ENCODE measurements at places on chromosomes 1 and 21. TPM values are rescaled to one million over a fixed set of nuclear protein-coding genes. Genes with fewer than 3 reads are reported as not detected.

DNA sequence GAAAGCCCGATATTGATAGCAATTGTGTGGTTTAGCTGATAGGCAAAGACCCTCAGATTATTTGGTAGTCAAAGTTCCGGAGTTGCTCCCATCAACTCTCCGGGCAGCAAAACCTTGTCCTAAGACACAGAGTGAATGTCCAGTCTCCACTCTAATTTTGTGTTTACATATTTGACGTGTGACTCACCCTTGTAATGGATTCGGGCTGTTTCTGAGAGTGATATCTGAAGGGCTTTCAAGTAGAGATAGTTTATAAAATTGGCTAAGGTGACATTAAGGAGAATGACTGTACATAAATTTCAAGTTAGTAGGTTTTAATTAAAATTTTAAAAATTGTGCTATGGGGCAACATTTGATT, 154.2 kb downstream of the CNIH3 start:
- H3K36me3 ChIP-seq, result no peaks in the 10 kb centered on the region
- H3K27me3 ChIP-seq, result no peaks in the 10 kb centered on the region
- H3K27ac ChIP-seq, result no peak overlapping the region
- H3K4me3 ChIP-seq, result no peak overlapping the region

DNA sequence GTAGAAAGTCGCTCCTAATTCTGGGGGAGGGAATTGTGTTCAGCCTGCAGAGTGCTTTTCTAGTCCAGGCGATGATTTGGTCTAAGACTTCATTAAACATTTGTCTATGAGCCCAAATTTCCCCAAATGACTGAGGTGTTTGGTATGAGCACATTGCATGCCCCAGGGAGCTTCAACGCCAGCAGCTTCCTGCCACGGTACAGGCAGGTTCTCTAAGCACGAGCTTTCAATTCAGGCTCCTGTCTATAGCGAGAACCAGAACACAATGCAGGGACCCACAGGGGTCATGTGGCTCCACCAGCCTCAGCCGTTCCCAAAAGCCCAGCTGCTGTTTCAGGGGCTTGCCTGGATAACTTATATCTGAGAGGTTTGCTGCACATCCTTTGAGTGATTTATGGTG, 34.1 kb upstream of the H6PD start:
- no peaks in the 10 kb centered on the region for H3K36me3 ChIP-seq
- no peak overlapping the region for H3K27ac ChIP-seq
- H3K4me3 ChIP-seq, result no peak overlapping the region
- no peak for DNase-seq
- H3K27me3 ChIP-seq, result peaks cover 59% of the 10 kb centered on the region

DNA sequence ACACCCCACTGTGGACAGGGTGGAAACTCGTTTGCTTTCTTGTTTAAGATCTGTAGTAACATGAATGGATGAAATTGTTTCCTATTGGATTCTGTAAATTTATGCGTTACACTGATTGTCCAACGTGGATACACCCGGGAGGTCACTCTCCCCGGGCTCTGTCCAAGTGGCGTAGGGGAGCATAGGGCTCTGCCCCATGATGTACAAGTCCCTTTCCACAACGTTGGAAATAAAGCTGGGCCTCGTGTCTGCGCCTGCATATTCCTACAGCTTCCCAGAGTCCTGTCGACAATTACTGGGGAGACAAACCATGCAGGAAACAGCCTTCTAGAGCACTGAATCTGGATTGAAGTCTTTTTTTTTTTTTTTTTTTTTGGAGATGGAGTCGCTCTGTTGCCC, 1.4 kb downstream of the RCC1 start:
- peak overlapping the region; percentile 93 for H3K27ac ChIP-seq
- peaks cover 27% of the 10 kb centered on the region for H3K36me3 ChIP-seq
- peak overlapping the region; percentile 65 for H3K4me3 ChIP-seq
- H3K4me1 ChIP-seq, result peaks cover 5% of the 10 kb centered on the region

Gene AMY1B
- not detected for total RNA-seq

DNA sequence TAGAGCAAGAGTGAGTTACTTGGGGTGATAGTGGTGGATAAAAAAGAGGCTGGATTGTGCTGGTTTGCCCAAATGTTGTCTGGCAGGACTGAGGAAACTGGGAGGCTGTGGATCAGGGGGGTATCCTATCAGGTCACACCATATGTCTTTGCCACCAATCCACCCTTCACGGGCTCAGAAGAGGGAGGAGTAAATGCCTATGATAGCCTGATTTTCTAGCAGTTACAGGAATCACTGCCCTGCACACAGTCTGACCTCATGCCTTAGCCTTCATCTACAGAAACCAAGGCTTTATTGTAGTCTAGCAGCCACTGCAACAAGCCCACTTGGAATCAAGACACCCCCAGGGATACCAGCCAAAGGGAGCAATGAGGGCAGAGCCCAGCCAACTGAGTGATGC, 51.8 kb downstream of the ATP1A1 start:
- no peaks in the 10 kb centered on the region for H3K4me1 ChIP-seq
- no peak for DNase-seq
- no peaks in the 10 kb centered on the region for H3K36me3 ChIP-seq

DNA sequence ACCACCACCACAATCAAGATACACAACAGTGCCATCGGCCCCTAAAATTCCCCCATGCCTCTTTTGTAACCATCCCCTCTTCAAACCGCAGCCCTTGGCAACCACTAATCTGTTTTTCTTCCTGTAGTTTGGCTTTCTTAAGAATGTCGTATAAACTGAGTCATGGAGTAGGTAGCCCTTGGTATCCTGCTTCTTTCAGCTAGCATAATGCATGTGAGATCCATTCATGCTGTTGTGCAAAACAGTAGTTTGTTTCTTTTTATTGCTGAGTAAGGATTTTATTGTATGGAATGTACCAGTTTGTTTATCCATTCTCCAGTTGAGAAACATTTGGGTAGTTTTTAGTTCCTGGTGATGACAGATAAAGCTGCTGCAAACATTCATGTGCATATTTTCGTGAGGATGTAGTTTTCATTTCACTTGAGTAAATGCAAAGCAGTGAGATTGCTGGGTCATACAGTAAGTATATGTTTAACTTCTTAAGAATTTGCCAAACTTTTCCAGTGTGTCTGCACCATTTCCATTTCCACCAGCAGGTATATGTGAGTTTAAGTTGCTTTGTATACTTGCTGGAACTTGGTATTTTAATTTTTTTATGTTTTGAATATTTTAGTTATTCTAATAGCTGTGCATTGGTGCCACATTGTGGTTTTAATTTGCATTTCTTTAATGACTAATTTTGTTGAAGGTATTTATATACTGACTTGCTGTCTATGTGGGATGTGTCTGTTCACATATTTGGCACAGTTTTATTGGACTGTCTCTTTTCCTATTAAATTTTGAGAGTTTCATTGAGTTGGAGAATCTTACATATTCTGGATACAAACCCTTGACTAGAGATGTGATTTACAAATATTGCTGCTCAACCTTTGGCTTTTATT, 148.4 kb upstream of the MAP1LC3C start:
- no peaks in the 10 kb centered on the region for H3K27me3 ChIP-seq
- no peak overlapping the region for H3K27ac ChIP-seq
- H3K36me3 ChIP-seq, result no peaks in the 10 kb centered on the region
- DNase-seq, result no peak

GRCh38 chr1:159289060-159289459, 13.1 kb upstream of the FCER1A start:
- H3K36me3 ChIP-seq, result no peaks in the 10 kb centered on the region
- no peaks in the 10 kb centered on the region for H3K27me3 ChIP-seq
- DNase-seq, result no peak
- H3K27ac ChIP-seq, result no peak overlapping the region
- no peak overlapping the region for H3K4me3 ChIP-seq
- H3K4me1 ChIP-seq, result no peaks in the 10 kb centered on the region

GRCh38 chr1:12345350-12346217, 115.8 kb downstream of the VPS13D start:
- H3K4me1 ChIP-seq, result peaks cover 5% of the 10 kb centered on the region
- no peak overlapping the region for H3K4me3 ChIP-seq
- peak overlapping the region; percentile 54 for H3K27ac ChIP-seq
- no peak for DNase-seq

DNA sequence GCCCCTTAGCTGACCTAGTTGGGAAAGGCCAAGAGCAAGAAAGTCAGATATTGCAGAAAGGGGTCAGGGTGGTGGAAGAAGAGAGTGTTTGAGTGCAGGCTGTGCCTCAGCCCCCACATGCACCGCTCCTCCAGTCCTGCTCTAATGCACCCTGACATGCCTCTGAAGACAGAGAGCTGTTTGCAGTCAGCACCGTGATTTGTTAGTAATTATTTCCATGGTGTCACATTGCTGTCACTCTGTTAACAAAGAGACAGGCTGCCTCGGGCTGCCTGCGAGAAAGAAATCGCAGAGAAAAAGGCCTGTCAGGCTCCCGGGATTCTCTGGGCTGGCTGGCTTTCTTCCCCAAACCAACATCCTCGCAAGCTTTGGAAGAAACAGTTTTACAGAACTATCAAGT, 58.3 kb downstream of the ERI3 start:
- peaks cover 15% of the 10 kb centered on the region for H3K36me3 ChIP-seq
- peaks cover 14% of the 10 kb centered on the region for H3K4me1 ChIP-seq
- DNase-seq, result peak; percentile 12
- no peak overlapping the region for H3K4me3 ChIP-seq
- no peak overlapping the region for H3K27ac ChIP-seq
- no peaks in the 10 kb centered on the region for H3K27me3 ChIP-seq

GRCh38 chr1:79695138-79695537, 688.6 kb upstream of the ADGRL4 start:
- H3K4me3 ChIP-seq, result no peak overlapping the region
- H3K27me3 ChIP-seq, result no peaks in the 10 kb centered on the region
- H3K27ac ChIP-seq, result no peak overlapping the region
- H3K4me1 ChIP-seq, result no peaks in the 10 kb centered on the region
- H3K36me3 ChIP-seq, result no peaks in the 10 kb centered on the region
- DNase-seq, result no peak

GRCh38 chr1:196466654-196467053, 141.6 kb downstream of the KCNT2 start:
- DNase-seq, result no peak
- H3K36me3 ChIP-seq, result no peaks in the 10 kb centered on the region
- H3K4me1 ChIP-seq, result no peaks in the 10 kb centered on the region
- H3K4me3 ChIP-seq, result no peak overlapping the region
- no peak overlapping the region for H3K27ac ChIP-seq

DNA sequence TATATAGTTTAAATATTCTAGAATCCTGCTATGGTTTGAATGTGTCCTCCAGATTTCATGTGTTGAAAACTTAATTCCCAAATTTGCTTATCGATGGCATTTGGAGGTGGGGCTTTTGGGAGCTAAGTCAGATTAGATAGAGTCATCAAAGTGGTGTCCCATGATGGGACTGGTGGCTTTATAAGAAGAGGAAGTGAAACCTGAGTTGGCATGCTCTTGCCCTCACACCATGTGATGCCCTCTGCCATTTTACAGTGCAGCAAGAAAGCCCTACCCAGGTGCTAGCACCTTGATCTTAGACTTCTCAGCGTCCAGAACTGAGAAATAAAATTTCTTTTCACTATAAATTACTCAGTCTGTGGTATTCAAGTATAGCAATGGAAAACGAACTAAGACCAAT, 111.3 kb downstream of the TGFB2 start:
- DNase-seq, result no peak
- no peak overlapping the region for H3K27ac ChIP-seq
- H3K4me1 ChIP-seq, result peaks cover 30% of the 10 kb centered on the region
- no peaks in the 10 kb centered on the region for H3K36me3 ChIP-seq
- H3K27me3 ChIP-seq, result no peaks in the 10 kb centered on the region

- peak; percentile 86 for DNase-seq
- no peak overlapping the region for H3K27ac ChIP-seq
- no peaks in the 10 kb centered on the region for H3K27me3 ChIP-seq
These were observed 98.4 kb downstream of the EBNA1BP2 start for GRCh38 chr1:43073490-43074230.

Gene CATSPERE
- 2.0 TPM for total RNA-seq

Gene CLCA4
- 1.7 TPM for total RNA-seq

- H3K27me3 ChIP-seq, result peaks cover 26% of the 10 kb centered on the region
- peaks cover 48% of the 10 kb centered on the region for H3K4me1 ChIP-seq
- peak overlapping the region; percentile 48 for H3K27ac ChIP-seq
- no peaks in the 10 kb centered on the region for H3K36me3 ChIP-seq
- peak overlapping the region; percentile 51 for H3K4me3 ChIP-seq
- no peak for DNase-seq
These were observed 400 bp downstream of the SAMD11 start for GRCh38 chr1:923991-924655.

GRCh38 chr1:39646232-39647081, 7.0 kb upstream of the HEYL start:
- no peaks in the 10 kb centered on the region for H3K4me1 ChIP-seq
- H3K27me3 ChIP-seq, result no peaks in the 10 kb centered on the region
- DNase-seq, result peak; percentile 92
- H3K27ac ChIP-seq, result peak overlapping the region; percentile 59
- no peak overlapping the region for H3K4me3 ChIP-seq

Gene C1QB
- total RNA-seq, result 484 TPM

Gene FGR
- total RNA-seq, result 6.6 TPM

DNA sequence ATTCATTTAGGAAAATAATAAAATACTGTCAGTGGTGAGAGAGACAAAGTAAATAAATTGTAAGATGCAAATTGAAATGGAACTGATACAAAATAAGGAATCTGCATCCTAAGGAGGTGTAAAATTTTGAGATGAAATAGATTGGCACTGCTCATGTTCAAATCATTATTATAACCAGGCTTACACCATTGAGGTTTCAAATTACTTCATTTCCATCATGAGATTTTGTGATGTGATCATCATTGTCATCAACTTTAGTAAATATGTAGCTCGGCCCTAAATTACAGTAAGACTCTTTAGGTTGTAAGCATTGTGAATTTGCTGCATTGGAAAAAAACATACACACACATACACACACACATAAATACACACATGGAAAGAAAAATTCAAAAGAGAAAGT, 123.4 kb downstream of the SDCCAG8 start:
- H3K27me3 ChIP-seq, result no peaks in the 10 kb centered on the region
- H3K4me3 ChIP-seq, result no peak overlapping the region
- no peak for DNase-seq
- no peaks in the 10 kb centered on the region for H3K36me3 ChIP-seq

Gene SLC25A34
- total RNA-seq, result 1.7 TPM

Gene CRNN
- not detected for total RNA-seq

Gene PGLYRP4
- not detected for total RNA-seq

Gene SH3BP5L
- total RNA-seq, result 13.7 TPM

- no peak overlapping the region for H3K4me3 ChIP-seq
- no peaks in the 10 kb centered on the region for H3K4me1 ChIP-seq
- H3K36me3 ChIP-seq, result no peaks in the 10 kb centered on the region
- H3K27me3 ChIP-seq, result no peaks in the 10 kb centered on the region
These were observed 308.1 kb upstream of the TMPRSS15 start for GRCh38 chr21:18711662-18712061.

GRCh38 chr1:204874274-204874673, 3.6 kb downstream of the NFASC start:
- H3K4me3 ChIP-seq, result no peak overlapping the region
- peaks cover 30% of the 10 kb centered on the region for H3K4me1 ChIP-seq
- no peaks in the 10 kb centered on the region for H3K36me3 ChIP-seq
- peak; percentile 46 for DNase-seq

Gene IL23R
- total RNA-seq, result not detected
